ENCODE measurements at places on chromosomes 16 and 17.

DNA sequence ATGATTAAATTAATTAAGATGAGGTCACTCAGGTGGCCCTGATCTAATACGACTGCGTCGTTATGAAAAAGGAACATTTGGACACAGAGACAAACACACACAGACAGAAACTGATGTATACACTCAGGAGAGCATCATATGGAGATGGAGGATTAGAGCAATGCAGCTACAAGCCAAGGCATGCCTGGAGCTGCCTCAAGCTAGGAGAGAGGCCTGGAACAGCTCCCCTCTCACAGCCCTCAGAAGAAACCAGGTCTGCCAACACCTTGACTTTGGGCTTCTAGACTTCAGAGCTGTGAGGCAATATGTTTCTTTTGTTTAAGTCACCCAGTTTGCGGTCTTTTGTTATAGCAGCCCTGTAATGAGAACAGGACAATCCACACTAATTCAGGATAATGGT lies 318.9 kb downstream of the HS3ST3B1 start:
- DNase-seq: no peak

- no peak for DNase-seq
These were observed 12.6 kb upstream of the GOSR2 start for GRCh38 chr17:46910179-46910927.

DNA sequence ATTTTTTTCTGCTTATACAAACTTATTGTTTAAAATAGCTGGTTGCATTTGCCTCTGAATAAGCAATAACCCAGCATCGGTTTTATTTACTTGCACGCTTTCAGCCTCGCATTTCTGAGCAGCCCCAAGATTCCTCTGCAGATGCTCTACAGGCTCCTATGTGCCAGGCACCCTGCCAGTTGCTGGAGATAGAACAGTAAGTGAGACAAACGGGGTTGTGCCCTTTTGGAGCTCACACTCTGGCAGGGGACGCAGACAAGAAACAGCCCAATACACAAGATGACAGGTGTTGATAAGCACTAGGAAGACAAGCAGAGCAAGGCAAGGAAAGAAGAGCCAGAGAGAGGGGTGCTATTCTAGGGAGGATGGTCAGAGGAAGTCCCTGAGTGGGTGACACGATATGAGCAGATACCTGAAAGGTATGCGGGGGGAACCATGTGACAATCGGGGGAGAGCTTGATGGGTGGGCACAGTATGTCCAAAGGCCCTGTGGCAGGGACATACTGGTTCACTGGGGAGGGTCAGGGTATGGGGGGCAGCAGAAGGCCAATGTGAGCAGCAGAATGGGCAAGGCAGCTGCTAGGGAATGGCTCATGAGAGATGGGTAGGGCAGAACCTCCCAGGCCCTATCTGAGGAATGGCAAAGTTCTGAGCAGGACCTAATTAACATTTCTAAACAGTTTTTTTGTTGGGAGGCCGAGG lies 18.7 kb upstream of the ADORA2B start:
- DNase-seq: no peak

DNA sequence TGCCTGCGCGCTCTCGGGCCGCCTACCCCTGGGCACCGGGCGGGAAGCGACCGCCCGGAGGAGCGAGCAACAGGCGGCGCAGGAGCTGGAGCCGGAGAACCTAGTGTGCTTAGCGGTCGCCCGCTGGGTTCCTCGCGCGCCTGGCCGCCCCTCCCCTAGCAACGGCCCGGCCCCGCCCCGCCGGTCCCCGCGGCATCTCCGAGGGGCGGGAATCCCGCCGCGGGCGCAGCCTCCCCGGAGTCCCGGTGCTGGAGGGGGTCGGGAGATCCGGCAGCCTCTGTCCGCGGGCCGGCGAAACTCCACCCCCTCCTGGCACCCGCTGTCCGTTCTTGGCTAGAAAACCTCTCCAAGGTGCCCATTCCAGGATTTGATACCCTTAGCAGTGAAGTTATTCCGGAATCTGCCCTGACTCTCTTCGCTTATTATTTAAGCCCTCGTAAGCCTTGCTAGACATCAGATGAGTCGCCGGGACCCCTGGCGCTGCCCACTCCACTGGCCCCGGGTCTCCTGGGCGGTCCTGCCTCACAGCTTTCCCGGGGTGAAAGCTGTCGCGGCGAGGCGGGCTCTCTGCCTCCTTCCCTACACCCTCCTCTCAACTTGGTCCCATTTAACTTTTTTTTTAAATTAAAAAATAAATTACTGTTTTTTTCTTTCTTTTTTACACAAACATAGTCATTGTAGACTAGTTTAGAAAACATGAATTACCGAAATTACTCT lies at the start of gene RPRML:
TSS of gene RPRML (minus strand) at position 107 of the 717 bp plus-strand sequence. CDS start 246 bp downstream, outside the sequence.
- DNase-seq: peak; percentile 2

GRCh38 chr17:2906901-2907300 lies 110.7 kb downstream of the RAP1GAP2 start:
- DNase-seq: no peak

GRCh38 chr16:72959301-72959996 lies 88.5 kb downstream of the ZFHX3 start:
- no peak for DNase-seq

- no peak for DNase-seq
These were observed 23.6 kb downstream of the CA4 start for GRCh38 chr17:60173304-60173819.

GRCh38 chr17:55458287-55458900 lies 36.8 kb upstream of the MMD start:
- no peak for DNase-seq

GRCh38 chr16:21952040-21952792 lies 945 bp upstream of the UQCRC2 start:
- DNase-seq: peak; percentile 42

GRCh38 chr17:69030169-69030568 lies 30.6 kb downstream of the ABCA9 start:
- DNase-seq: no peak

DNA sequence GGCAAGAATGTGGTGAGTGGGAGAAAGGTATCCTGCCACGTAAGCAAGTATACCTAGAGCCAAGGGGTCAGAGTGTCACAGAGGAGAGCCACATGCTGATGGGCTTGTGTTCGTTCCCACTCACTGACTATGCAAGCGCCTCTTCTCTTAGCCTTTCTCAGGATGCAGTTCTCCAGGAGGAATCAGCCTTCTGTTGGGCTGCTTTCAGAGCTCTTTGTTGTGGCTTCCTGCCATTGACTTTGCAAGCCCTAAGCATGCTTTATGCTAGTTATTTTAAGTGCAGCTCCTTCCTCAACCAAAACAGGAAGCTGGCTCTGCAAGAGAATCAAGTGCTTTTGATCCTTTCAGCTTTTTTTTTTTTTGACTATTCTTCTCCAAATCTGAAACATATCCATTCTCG lies 66.6 kb downstream of the SIAH1 start:
- DNase-seq: no peak

GRCh38 chr16:77297996-77298395 lies 98.8 kb downstream of the SYCE1L start:
- DNase-seq: no peak

GRCh38 chr17:17492085-17492484 lies 4.1 kb downstream of the RASD1 start:
- no peak for DNase-seq

DNA sequence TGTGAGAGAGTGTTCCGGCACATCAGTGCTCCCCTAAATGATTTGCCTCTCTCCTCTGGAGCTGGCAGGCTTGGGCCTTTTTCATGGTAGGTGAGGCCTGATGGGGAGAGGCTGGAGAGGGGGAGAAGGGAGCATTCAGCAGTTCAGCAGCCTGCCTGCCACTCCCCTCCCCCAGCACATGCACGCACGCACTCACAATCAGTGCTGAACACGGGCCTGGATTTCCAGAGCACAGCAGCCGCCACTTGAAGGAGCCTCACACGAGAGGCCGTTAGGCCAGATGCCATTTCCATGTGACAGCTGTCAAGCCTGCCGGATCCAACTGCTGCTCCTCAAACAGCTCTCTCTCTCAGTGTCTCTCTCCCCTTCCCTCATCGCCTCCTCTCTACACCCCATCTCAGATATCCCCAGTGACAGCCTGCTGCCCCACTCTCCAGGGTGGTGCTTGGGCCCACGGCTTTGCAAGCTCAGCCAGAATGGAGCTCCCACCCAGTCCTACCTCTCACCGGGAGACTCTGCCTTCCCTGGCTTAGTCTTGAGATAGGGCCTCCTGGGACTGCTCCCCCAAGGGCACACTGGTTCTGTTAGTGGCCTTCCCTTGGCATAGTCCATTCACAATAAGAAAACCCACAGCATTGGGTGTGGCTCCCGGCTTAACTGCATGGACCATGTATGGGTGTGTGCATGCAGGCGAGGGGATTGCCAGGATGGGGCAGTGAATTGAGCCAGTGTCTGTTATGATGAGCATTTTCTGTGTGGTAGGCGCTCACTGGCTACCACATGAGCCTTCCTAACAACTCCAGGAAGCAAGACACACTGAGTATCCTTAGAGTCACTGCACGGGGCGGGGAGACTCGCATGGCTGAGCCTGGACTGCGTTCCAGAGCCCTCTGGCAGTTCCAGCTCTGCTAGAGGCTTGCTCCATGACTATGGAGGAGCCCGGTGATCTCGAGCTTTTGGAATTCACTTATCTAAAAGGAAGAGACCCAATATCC lies 226.2 kb downstream of the CCDC182 start:
- DNase-seq: no peak

GRCh38 chr16:51125992-51126391 lies 25.1 kb downstream of the SALL1 start:
- no peak for DNase-seq

- no peak for DNase-seq
These were observed 30.6 kb downstream of the CHD9 start for GRCh38 chr16:53085369-53085843.

DNA sequence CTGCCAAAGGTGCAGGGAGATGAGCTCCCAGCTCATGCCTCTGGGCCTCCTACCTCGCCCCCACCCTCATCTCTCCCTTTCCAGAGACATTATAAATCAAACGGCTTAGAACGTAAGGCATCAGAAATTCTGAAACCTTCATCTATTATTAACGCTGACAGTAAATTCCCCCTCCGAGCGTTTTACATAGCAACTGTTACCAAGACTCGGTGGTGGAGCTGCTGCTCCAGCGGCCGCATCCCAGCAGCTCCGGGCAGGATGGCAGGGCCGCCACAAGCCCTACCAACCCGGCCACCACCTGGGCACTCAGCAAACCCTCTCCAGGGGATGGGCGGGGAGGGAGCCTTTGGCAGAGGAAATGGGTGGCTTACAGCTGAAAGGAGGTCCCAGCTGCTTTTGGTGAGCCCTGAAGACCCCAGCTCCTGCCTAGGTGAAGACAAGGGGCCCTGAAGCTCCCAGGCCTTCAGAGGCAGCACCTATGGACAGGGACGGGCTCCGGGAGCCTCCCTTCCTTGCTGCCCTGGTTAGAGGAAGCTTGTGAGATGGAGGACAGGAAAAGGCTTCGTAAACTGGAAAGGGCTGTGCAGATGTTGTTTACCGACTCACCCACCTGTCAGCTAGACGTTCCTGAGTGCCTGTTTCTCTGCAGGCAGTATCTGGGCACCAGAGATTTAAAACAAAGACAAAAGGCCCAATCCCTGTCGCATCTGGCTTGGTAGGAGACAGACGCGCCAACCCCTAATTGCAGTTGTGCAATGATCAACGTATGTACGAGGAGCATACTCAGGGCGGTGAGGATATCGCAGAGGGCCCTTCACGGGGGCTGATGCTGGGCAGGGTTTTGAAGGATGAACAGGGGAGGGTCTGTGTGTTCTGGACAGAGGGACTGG lies 76.9 kb downstream of the RAI1 start:
- no peak for DNase-seq

GRCh38 chr17:63847525-63848249 lies 5.2 kb upstream of the SMARCD2 start:
- no peak for DNase-seq

DNA sequence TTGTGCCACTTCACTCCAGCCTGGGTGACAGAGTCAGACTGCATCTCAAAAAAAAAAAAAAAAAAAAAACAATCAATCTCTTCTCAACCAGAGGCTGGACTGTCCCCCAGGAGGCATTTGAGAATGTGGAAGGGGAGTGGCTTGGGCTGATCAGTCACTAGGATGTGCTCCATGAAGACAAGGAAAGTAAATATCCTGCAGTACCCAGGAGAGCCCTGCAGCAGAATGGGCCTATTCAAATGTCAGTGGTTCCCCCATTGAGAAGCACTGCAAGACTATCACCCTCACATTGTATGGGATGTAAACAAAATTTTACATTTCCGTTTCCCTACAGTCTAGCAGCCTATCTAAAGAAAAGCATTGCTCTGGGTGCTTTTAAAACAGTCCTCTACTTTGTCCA lies 70.3 kb downstream of the DNAH9 start:
- DNase-seq: no peak

GRCh38 chr16:88393571-88393970 lies 10.8 kb downstream of the ZNF469 start:
- no peak for DNase-seq

- DNase-seq: no peak
These were observed 21.4 kb upstream of the C17orf113 start for GRCh38 chr17:42071810-42072209.

- no peak for DNase-seq
These were observed 22.5 kb upstream of the MEAK7 start for GRCh38 chr16:84526794-84527531.

DNA sequence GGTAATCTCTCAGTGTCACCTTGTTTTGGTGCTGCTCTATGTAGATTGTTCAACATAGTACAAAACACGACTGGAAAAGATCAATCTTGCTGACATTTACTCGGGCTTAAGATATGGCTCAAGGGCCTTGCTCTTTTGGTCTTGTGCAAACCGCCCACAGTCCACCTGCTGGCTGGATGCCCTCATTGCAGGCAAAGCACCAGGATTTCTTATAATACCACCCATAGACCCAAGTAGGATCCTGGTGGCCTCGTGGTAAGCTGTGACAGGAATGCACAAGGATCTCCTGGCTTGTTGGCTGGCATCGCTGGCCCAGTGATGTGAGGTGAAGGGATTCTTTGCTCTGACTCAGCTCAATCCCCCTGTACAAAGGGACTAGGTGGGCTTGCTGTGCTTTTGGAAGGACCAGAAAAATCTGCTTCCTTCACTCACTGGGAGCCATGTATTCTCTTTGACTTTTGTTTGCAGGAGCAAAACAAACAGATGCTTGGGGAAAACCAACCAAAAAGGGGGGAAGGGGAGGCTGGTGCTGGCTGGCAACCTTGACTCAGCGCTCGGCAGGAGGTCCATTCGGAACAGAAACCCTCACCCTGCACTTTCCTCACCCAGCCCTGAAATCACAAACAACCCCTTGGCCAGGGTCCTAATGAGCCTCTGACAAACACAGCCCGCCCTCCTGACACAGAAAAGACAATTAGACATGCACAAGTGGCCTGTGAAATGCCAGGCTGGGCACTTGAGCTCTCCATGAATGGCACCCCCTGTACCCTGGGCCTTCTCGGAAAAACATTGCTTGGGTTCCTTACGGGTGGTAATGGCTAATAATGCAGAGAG lies 36.6 kb upstream of the MED9 start:
- DNase-seq: peak; percentile 68

DNA sequence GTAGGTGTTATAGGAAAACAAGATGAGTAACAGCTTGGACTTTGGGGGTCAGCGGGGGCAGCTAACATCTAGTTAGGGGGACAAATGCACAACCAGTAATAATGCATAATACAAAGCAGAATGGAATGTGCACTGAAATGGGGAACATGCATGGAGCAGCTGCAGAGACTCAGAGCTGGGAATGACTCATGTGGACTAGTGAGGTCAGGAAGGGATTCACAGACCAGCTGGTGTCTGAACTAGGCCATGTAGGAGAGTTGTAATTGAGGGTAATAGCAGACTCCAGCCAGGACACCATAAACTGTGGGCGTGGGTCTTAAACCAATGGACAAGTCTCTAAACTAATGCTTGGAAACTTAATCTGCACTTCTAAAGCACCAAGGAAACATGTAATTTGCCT lies 176.8 kb upstream of the ASIC2 start:
- DNase-seq: no peak

All from activated naive CD4-positive, alpha-beta T cell (primary cell).